HuH-7 (cell line): ENCODE measurements at places on chromosomes 13 and 19.
A peak's percentile ranks its signal among the peaks of the same experiment; 100 is the strongest.

- DNase-seq: peak; percentile 75
Measured at GRCh38 chr19:4199699-4200293, 17.3 kb downstream of the ANKRD24 start.

DNA sequence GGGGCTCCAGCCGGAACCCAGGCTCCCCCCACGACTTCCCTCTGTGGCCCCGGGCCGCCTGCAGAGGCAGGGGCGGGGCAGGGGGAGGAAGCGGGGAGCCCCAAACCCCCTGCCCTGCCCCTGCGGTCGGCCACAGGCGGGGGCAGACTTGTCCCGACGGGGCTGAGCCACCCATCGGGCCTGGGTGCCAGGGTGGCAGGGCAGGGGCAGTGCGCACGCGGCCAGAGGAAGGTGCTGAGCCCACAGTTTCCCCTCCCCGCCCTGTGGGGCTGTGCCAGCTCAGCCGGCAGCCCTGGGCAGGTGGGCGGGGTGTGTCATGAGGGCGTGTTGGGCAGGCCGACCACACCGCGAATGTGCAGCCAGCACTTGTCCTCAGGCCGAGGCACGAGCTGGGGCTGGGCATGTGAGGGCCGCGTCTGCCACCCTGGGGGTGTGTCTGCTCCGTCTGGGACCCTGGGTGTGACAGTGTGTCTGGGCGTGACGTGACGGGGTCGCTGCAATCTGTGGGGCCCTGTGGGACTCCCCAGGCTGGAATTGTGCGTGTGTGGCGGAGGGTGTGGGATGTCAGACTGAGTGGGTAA is 17.7 kb downstream of the CCDC97 start:
- DNase-seq: no peak

GRCh38 chr13:23668562-23668961 is 98.3 kb downstream of the TNFRSF19 start:
- no peak for DNase-seq

DNA sequence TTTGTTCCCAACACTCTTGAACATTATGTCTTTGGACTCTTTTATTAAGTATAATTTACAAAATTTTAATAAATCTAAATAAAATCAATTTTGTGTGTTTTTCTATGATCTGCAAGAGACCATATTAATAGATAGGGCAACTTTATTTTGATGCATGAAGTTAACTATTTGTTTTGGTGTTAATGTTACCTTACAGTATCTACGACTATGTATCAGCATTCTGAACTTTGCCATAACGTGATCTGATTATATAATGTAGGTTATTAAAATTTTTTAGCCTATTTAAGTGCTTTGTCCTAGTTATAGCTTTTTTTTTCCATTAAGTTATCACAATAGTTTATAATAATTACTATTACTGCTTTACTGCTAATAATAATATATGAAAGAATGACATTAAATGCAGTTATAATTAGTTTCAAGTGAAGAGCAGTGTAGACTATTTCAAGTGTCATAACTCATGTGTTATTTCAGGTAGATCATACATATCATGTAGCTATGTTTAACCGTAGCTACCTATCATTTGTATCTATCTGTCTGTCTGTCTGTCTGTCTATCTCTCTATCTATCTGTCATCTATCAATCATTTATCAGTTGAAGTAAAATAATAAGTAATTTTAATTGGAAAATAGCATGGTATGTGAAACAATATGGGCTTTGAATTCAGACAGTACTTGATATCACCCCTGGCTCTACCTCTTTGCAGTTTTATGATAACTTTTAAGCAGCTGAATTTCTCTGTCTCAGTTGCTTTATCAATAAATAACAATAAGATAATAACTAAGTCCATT is 229.7 kb downstream of the GPC5 start:
- DNase-seq: no peak

DNA sequence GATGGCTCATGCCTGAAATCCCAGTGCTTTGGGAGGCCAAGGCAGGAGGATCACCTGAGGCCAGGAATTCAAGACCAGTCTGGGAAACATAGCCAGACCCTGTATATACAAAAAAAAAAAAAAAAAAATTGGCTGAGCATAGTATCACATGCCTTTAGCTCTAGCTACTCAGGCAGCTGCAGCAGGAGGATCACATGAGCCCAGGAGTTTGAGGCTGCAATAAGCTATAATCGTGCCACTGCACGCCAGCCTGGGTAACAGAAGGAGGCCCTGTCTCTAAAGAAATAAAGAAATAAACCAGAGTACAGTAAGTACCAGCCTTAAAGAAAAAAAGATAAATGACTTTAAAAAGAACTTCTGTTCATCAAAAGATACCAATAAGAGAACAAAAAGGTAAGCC is 52.9 kb downstream of the FAM124A start:
- no peak for DNase-seq

DNA sequence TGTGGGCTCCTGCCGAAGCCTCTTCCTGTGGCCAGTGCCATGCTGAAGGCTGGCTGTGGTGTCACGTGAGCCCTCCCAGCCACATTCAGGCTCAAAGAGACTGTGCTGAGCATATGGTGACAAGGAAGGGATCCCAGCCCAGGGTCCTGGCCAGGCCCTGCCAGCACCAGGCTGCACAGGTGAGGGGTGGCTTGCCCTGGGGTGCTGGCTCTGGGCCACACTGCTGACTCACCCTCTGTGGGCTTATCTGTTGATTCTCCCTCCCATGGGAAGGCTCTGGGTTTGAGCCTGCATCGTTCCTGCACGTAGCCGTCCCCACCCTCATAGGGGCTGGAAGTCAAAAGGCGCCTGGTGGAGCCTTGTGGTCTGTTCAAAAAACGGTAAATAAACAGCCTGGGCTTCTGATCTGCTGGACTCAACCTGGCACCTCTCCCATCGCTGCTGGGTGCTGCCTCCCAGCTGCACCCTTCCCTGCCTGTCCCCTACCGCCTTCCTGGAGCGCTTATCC is 31.1 kb downstream of the DNM2 start:
- no peak for DNase-seq

DNA sequence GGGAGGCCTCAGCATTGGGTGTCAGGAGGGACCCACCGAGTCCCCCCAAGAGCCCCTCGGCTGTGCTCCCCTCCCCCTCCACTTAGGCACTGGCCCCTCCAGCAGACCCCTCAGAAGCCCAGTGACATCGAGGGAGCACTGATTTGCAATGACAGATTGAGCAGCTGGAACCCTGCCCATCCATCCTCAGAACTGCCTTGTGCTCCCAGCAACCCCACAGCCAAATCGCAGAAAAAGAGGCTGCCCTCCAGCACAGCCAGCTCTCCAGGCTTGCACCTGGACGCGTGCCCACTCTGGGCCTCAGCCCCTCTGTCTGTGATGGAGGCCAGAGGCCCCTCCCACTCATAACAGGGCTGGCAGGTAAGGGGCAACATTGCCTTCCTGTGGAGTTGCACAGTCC is 123.2 kb upstream of the VSTM2B start:
- DNase-seq: no peak

- no peak for DNase-seq
Measured at GRCh38 chr19:48296963-48297734, 27.3 kb downstream of the ZNF114 start.

DNA sequence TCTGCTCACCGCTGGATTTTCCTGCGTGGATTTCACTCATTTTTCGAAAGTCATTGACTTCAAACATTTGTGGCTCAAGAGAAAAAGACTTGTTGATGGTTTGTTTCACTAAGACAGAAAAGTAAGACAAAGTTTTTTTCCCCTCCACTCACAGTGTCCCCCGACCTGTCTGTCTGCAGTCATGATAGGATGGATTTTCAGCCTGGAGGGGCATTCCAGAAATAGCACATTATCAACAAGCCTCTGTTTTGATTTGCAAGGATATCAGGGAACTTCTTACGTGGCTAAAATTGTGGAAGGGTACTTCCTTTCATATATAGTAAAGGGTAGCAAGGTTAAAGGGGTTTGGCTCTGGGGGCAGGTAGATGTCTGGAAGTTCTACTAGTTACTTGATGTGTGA is 11.8 kb downstream of the SOX21 start:
- no peak for DNase-seq

DNA sequence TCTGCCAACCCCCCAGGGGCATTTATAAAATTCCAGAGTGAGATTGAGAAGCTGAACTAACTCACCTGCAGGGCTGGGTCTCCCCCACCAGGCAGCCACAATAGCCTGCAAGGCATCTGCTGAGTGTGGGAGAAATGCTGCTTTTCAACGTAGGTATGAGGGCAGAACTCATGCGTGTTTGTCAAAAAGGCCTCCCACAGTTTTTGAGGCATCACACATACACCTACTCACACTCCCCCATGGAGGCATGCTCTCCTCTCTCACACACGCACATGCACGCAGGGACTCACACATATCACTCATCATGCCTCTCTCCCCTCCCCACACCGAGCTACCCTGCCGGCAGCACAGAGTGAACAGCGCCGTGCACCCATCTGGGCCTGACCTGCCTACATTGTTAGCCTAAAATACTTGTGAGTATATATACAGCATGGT is 390.5 kb downstream of the FGF9 start:
- DNase-seq: no peak

DNA sequence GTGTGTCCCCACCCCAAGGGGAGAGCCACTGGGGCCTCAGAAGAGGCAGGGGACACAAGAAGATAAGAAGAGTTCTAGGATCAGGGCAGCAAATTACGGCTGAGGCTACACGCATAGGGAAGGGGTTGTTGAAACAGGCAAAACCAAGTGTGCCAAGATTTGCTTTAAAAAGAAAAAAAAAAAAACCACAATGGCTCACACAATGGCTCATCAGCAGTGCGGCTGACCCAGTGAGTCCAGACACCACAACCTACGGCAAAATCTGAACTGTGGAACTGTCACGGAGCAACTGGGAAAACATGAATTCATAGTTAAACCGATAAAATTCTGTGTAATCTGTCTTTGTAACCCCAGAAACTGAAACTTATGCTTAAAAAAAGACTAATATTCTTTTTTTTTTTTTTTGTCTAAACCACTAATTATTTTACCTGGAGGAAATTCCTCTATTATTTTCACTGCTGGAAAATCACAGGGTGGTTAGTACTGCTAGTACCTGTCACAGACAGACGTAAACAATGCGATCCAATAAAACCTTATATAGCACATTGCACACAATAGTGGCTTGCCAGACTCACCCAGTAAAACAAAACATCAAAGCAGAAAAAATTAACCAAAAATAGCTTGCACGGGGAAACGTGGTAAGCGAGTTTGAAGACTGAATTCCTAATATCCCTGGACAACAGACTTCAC is 325.4 kb upstream of the TSHZ3 start:
- no peak for DNase-seq

- DNase-seq: no peak
Measured at GRCh38 chr13:106859533-106859904, 291.6 kb upstream of the ARGLU1 start.

DNA sequence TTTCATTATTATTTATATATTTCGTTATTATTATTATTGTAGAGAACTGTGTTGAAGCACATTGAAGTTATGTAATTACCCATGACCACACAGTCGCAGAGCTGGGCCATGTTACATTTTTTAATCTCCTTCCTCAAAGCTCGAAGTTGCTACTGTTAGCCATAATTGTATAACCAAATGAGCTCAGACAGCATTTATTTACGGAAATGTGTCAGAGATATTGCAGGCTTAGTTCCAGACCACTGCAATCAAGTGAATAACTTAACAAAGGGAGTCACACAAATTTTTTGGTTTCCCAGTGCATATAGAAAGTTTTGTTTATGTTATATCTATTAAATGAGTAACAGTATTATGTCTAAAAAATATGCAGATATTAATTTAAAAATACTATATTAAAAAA is 147.1 kb upstream of the SLITRK1 start:
- no peak for DNase-seq

DNA sequence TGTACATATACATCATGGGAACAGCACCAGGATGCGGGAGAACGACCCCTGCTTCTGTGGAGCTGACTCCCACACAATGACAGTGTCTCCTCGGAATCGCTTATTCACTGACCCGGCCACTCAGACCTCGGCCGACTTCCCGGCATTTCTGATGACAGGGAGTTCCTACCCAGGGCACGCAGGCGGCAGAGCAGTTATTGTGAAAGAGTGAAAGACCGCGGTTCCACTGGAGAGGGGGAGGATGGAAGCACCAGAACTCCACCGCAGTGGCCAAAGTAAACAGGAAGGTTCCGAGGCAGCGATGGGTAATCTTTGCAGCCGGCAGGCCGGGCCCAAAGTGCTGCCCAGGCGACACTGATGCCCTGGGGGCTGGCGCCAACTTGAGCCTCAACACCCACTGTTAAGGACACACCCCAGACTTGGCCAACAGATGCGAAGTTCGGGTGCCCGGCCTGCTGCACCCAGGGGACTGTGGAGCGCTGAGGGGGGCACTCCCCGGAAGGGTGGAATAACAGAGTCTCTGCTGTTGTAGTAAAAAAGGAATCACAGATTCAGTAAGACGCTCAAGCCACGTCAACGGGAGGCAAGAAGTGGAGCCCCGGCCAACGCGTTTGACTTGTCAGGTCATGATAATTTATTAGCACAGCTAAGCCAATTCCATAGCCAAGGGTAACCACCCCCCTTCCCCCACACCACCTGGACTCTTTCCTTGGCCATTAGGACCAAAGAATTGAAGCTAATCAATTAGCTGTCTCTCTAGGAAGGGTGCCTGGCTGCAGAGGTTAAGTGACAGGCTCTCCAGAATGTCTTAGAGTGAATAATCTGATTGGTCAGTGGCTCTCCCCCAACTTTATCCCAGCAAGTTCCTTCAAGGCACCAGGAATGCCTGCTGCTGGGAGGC is 5.8 kb downstream of the MLLT1 start:
- DNase-seq: no peak

DNA sequence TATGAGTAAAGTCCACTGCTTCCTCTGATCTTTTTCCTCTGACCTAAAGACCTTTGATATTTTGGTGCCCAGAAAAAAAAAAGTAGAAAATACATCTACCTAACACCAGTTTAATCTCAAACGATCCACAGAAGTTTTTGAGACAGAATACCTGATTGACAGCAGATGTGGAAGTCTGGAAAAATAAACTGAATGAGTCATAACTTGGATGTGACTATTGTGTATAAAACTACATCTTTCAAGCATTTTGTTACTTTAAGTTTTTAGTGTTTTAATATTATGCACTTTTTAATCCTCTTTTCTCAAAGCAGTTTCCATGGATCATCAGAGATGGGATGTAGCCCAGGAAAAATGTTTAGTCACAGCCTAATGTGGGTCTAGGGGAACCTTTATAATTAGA is 216.1 kb downstream of the SLITRK1 start:
- DNase-seq: no peak

DNA sequence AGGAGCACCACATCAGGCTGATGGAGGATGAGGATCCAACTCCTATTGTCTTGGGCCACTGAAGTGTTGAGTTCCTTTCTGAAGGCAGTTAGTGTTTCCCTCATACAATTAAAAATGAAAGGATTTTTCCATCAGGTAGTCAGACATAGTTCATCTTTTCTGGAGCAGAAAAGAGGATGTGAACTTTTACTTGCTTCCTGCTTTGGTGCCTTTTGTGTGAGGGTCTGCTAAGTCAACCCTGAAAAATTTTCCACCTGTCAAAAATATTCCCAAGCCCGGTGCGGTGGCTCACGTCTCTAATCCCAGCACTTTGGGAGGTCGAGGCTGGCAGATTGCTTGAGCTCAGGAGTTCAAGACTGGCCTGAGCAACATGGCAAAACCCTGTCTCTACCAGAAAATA is 43.9 kb downstream of the RGCC start:
- no peak for DNase-seq
